ENCODE measurements at places on chromosomes 12 and 14. TPM values are rescaled to one million over a fixed set of nuclear protein-coding genes. Genes with fewer than 3 reads are reported as not detected.

The MGP gene
- polyA plus RNA-seq, result 841 TPM

The CCDC196 gene
- not detected for polyA plus RNA-seq

The C3AR1 gene
- polyA plus RNA-seq, result 2.4 TPM

The RNASE4 gene
- 31.3 TPM for polyA plus RNA-seq

The FAM90A1 gene
- 0.07 TPM for polyA plus RNA-seq

The RFLNA gene
- 0.61 TPM for polyA plus RNA-seq

The CCDC197 gene
- not detected for polyA plus RNA-seq

The AICDA gene
- polyA plus RNA-seq, result not detected

The AGAP2 gene
- polyA plus RNA-seq, result 1.7 TPM

The ENDOU gene
- 0.45 TPM for polyA plus RNA-seq

The OTOGL gene
- 8.1 TPM for polyA plus RNA-seq

The PCED1B gene
- polyA plus RNA-seq, result 1.3 TPM

The C12orf50 gene
- not detected for polyA plus RNA-seq

The RABGGTA gene
- polyA plus RNA-seq, result 20.7 TPM

Measured in right cardiac atrium (tissue), 5 donors.